ENCODE measurements at places on chromosomes 13 and 19.

DNA sequence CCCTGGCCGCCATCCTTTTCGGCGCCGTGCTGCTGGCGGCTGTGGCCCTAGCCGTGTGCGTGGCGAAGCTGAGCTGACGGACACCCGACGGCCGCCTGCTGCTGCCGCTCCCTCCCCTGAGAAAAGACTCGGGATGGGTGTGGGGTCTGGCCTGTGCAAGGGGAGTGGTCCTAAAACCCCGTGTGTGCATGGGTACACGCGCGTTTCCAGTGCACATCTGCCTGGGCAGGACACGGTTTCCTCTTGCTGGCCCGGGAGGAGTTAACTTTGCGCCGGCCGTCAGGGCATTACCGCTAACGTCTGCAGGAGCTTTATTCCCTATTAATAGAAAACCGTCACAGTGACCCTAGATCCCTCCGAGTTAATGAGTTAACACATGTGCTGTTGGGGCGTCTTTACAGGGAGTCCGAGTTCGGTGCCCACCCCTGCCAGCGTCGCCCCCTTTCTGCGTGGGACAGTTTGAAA is 1.3 kb downstream of the RGS9BP start:
- no peak for DNase-seq

DNA sequence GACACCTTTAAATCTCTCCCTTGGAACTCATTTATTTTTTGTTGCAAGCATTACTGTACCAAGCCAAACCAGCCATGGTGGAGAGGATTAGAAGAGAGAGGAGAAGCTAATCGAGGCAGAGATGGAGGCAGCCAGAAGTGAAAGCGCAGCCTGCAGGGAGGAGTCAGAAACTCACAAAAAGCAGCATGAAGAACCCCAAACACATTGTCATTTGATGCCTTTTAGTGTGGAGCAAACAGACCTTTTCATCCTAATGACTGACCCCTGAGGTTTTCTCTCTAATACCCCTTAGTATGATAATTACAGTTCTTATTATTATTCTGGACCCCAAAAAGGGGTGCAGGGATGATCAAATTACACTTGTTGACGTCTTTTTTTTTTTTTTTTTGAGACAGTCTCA is 62.5 kb downstream of the TNFRSF19 start:
- DNase-seq, result no peak

GRCh38 chr13:41587490-41587889 is 130.1 kb downstream of the RGCC start:
- DNase-seq, result no peak

- DNase-seq, result no peak
These were observed 417.1 kb downstream of the ITGBL1 start for GRCh38 chr13:101869553-101869952.

GRCh38 chr13:112391746-112392145 is 15.6 kb downstream of the SPACA7 start:
- no peak for DNase-seq

DNA sequence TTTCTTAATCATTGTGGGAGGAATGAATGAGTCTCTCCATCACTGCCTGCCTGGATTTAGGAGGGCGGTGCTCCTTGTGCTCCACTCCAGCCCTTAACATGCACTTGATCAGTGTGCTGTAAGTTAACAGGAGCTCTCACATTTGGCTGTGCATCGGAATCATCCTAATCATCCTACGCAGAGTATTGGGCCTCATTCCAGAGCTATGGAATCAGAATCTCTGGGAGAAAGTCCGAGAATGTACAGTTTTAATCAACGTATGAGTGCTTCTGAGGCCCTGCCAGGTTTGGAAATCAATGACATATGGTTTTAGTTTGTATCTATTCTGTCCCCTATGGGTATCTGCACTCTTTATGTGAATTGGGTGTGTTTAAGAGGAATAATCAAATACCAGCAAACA is 34.9 kb upstream of the DCLK1 start:
- no peak for DNase-seq

DNA sequence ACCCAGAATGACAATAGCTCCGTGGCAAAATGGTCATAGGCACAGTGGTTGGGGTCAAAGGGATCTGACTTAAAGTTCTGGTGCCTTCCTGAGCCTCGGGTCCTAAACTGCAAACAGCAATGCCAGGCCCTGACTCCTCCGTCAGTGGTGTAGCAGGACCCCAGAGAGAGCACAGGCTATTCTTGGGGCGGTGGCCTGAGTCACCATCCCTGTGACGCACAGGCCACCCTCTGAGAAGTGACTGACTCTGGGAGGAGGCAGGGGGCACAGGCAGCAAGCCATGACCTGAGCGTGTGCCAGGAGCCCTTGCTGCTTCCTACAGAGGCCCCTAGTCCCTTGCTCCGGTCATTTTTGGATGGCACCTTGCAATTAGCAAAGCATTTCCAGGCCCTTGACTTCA is 18.7 kb downstream of the PLVAP start:
- no peak for DNase-seq

- DNase-seq, result no peak
These were observed 36.9 kb downstream of the KCNC3 start for GRCh38 chr19:50292216-50292827.

DNA sequence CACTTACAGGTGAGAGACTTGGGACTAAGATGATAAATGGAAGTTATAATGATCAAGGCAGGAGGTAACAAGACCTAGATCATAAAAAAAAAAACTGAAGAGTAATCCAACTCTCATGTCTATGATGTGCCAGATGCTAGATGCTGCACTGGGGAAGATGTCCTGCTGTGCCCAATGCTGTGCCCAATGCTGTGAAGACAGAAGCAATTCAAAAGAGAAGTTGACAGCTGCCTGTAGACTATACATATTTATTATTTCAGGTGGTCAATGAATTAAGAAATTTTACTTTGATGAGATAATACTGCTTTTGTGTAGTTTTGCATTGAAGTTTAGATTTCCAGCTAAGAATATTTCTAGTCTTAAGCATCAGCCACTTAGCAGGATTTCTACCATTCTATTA is 21.5 kb downstream of the VWA8 start:
- no peak for DNase-seq

- no peak for DNase-seq
These were observed 73.6 kb downstream of the COG3 start for GRCh38 chr13:45538382-45538781.

DNA sequence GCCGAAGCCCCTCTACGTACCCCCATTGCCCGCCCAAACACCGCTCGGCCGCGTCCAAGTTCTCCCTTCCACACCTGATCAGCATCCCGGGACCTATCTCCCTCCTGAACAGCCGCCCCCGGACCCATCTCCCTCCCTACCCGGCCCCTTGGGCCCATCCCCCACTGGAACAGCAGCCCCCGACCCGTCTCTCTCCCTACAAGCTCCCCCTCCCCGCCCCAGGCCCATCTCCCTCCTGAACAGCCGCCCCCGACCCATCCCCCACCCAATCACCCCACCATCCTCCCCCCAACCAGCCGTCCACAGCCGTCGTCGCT is 610 bp downstream of the ZSCAN1 start:
- DNase-seq, result no peak

GRCh38 chr19:34662919-34663318 is 14.0 kb downstream of the SCGB2B2 start:
- no peak for DNase-seq

- no peak for DNase-seq
These were observed 15.4 kb downstream of the TMEM161A start for GRCh38 chr19:19122902-19123301.

DNA sequence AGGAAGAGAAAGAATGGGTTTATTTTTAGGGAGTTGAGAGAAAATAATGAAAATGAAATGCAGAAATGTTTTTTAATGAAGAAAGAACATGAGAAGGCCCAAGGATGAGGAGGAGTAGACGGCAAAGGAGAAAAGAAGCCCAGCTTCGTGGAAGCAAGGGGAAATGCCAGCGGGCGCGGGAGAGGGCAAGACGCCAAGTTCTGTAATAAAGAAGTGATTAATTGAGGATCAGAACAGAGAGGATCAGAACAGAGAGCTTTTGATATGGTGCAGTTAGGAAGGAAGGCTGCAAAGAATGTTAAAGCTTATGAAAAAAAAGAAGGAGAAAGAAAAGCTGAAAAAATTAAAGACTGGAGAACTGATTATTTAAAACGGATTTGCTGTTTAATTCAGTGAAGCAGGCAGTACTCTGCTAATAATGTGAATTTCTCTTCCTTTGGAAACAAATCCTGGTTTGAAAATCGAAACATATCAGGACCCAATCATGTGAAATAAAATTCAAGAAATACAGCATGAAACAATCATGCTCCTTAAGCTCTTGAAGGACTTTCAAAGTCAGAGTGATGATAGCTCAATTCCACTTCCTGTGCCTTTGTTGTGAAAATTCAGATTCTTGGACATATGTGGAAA is 99.3 kb upstream of the SOX1 start:
- DNase-seq, result no peak

DNA sequence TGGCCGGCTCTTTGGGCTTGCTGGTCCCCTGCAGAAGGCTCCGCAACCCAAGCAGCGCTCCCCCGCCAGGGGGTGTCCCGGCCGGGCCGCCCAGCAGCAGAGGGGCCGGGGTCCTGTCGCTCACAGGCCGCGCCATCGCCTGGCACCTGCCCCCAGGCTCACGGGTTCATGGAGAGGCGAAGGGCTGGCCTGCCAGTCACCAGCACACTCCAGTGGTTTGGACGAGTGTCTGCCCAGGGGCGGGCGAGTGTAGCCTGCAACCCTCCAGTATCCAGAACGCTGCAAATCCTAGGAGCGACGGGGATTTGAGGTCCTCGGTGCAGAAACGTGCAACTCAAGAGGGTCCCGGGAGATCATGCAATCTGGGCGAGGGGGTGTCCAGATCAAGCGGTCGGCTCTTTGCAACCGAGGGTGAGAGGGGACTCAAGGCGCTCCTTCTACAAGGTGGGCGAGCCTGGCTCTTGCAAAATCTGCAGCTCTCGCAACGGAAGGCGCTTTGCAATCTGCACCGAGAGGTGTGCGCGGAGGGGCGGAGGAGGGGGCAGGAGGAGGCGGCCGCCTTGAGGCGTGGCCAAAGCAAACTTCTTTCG is at the start of gene DBP:
DBP (minus strand) TSS at position 521 of the 590 bp plus-strand sequence; CDS start at position 136, 385 bp downstream.
- DNase-seq, result no peak

DNA sequence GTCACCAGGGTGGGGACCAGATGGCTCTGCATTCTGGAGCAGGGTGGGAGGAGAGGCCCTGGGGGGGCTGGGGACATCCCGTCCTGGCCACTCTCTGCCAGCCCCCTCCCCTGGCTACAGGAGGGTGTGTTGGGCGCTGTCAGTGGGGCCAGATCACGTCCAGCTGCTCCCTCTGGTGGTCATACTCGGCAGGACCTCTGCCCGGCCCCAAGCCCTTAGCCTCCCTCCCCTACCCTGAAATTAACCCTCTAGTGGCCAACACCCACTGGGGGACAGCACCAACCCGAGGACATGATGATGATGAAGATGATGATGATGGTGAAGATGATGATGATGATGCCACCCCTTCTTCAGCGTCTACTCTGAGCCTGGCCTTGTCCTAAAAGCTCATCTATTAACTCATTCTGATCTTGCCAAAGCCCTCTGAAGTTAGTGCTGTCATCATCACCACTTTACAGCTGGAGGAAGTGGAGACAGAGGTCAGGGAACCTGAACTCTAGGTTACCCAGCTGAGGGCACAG is 590 bp upstream of the LGI4 start:
- DNase-seq, result no peak

GRCh38 chr19:42469311-42470235 is 26.8 kb upstream of the CXCL17 start:
- no peak for DNase-seq

DNA sequence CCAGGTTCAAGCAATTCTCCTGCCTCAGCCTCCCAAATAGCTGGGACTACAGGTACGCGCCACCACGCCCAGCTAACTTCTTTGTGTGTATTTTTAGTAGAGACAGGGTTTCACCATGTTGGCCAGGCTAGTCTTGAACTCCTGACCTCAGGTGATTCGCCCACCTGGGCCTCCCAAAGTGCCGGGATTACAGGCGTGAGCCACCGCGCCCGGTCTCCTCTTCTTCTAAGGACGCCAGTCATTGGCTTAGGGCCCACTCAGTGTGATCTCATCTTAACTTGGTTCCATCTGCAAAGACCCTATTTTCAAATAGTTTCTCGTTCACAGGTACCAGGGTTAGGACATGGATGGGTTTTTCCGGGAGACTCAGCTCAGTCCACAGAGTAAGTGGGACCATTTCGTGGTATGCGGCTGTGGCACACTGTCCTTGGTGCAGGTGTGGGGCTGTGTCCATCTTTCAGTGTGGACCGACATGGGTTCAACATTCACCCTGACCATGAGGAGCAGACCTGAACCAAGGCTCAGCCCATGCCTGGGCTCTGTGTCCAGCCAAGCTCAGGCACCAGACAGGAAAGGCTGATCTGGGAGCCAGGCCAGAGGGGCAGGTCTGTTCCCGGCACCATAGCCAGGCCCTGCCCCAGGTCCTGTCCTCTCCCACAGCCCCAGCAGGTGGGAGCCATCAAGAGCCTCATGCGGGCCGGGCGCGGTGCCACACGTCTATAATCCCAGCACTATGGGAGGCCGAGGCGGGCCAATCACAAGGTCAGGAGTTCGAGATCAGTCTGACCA is 2.8 kb upstream of the MKNK2 start:
- no peak for DNase-seq

DNA sequence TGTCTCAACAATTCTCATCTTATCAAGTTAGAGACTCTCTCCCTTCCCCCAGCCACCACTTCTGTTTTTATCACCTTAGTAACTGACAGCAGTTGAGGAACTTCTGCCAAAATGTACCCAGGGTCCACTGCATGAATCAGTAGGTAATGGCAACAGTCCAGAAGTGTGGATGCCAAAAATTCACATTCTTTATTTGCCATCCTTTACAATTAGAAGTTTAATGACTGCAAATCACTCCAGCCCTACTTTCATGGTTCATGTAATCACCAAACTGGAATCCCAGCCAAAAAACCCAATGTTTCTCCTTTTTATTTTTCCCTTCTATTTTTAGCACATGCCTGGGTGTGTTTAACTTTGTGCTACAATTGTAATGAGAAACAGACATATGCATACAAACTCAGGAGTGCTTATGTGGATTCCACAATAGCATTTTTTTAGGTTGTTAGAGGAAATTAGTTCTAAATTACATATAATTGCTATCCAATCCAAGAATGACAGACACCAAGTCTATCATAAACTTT is 243.5 kb downstream of the RGCC start:
- no peak for DNase-seq

DNA sequence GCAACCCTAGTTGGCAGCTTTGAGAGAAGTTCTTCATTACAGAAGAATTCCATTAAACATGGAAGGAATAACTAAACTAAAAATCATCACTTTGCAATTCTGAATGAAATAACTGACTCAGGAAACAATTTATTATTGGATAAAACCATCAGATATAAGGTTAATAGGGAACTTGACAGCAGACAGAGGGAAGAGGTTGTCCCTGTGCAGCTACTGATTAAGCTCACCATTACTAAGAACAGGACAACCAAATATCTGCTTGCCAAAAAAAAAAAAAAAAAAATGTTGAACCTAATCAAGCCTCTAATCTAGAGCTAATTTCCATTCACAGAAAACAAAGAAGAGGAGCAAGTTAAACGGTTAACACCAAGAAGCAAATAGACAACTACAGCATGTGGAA is 12.8 kb downstream of the N4BP2L2 start:
- no peak for DNase-seq

GRCh38 chr13:51867062-51867461 is 5.3 kb downstream of the CCDC70 start:
- no peak for DNase-seq

- no peak for DNase-seq
These were observed 1.6 kb downstream of the ZNRF4 start for GRCh38 chr19:5456841-5457200.

GRCh38 chr19:18589380-18590272 is 1.0 kb downstream of the REX1BD start:
- no peak for DNase-seq

GRCh38 chr13:74707291-74707690 is 573.1 kb upstream of the KLF12 start:
- DNase-seq, result no peak

- no peak for DNase-seq
These were observed 41.8 kb downstream of the CCL25 start for GRCh38 chr19:8094336-8094735.

All from vagina (tissue), 2 donors.